H9 (cell line): ENCODE measurements at places on chromosomes 5 and 9. TPM values are rescaled to one million over a fixed set of nuclear protein-coding genes. Genes with fewer than 3 reads are reported as not detected.

- DNase-seq: no peak
- H3K27me3 ChIP-seq: no peaks in the 10 kb centered on the region
- no peaks in the 10 kb centered on the region for H3K36me3 ChIP-seq
- H3K4me3 ChIP-seq: no peak overlapping the region
- H3K4me1 ChIP-seq: no peaks in the 10 kb centered on the region
- H3K27ac ChIP-seq: no peak overlapping the region
Observed at GRCh38 chr9:127096208-127096607, 26.2 kb downstream of the ANGPTL2 start.

The PCDHGA4 gene
- total RNA-seq: 2.3 and 2.6 TPM in 2 replicates

The KIF12 gene
- 1.8 and 3.3 TPM in 2 replicates for total RNA-seq

The CEL gene
- total RNA-seq: 3.6 and 4.0 TPM in 2 replicates

- H3K27me3 ChIP-seq: no peaks in the 10 kb centered on the region
- DNase-seq: peak; percentile 94
- peak overlapping the region; percentile 7 for H3K27ac ChIP-seq
- peak overlapping the region; percentile 86 for H3K4me3 ChIP-seq
- no peaks in the 10 kb centered on the region for H3K36me3 ChIP-seq
Observed at GRCh38 chr5:119267958-119268386, 87.8 kb upstream of the TNFAIP8 start.

The DMRT3 gene
- total RNA-seq: not detected in 2 replicates

GRCh38 chr5:156715287-156715686, 134.8 kb upstream of the PPP1R2B start:
- no peaks in the 10 kb centered on the region for H3K27me3 ChIP-seq
- H3K4me1 ChIP-seq: peaks cover 11% of the 10 kb centered on the region; the same call in 1 of the 2 replicates
- H3K4me3 ChIP-seq: no peak overlapping the region
- DNase-seq: no peak
- H3K36me3 ChIP-seq: no peaks in the 10 kb centered on the region
- H3K27ac ChIP-seq: no peak overlapping the region

- H3K27me3 ChIP-seq: no peaks in the 10 kb centered on the region
- no peaks in the 10 kb centered on the region for H3K36me3 ChIP-seq
- DNase-seq: no peak
Observed at GRCh38 chr9:114176624-114177291, 21.4 kb downstream of the COL27A1 start.

The NRARP gene
- 22.8 and 23.8 TPM in 2 replicates for total RNA-seq
